ENCODE measurements at places on chromosomes 1 and 21. TPM values are rescaled to one million over a fixed set of nuclear protein-coding genes. Genes with fewer than 3 reads are reported as not detected.

Gene OR2T29
- not detected for total RNA-seq

- DNase-seq: no peak
Measured at GRCh38 chr21:42622284-42622683, 31.1 kb upstream of the PDE9A start.

DNA sequence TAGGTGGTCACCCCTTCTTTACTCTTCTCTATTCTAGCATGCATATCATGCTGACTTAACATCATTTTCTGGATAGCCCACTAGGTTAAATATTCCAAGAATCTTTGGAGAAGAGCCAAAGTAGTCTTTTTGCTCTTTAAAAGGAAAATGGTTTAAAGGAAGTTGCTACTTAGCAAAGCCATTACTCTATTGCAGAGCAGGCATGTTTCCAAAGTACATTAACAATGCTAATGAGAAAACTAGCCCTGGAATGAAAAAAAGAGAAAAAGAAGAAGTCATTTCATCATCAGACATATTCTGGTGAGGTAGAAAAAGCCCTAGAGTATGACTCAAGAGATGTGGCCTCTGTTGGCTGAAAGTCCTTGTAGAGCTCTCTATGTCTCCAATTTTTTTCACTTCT lies 74.0 kb downstream of the NUF2 start:
- no peak for DNase-seq

DNA sequence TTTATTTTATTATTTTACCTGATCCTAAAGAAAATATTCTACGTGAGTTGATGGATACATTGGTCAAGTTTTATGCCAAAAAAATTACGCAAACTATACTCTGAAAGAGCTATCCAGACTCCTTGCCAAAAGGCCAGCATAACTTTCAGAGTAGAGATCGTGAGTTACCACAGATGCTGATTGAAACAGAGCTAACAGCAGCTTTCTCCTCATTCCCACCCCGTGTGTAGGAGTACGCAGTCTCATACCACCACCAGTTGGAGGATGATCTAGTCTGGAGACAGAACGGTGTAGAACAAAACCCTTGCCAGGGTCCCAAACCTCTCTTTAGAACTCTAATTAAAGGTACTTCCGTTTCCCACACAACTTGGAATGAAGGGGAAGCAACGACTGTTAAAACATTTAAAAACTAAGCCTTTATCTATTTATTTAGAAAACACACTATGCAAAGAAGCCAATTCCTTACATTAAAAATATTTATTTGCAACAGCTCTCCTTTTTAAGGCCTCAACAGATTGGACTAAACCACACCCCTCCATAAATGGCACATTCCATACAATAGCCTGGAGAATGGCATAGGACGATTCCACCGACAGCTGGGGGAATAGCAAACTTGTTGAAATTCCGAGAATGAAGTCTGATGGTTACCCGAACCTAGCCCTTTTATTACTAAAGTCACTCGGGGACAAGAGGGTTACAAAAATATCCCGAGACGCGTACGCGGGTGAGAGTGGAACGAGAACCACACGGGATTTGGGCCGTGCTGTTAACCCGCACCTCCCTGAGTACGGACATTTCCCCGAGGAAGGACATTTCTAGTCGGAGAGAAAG lies 1.4 kb downstream of the NUCKS1 start:
- DNase-seq: no peak

DNA sequence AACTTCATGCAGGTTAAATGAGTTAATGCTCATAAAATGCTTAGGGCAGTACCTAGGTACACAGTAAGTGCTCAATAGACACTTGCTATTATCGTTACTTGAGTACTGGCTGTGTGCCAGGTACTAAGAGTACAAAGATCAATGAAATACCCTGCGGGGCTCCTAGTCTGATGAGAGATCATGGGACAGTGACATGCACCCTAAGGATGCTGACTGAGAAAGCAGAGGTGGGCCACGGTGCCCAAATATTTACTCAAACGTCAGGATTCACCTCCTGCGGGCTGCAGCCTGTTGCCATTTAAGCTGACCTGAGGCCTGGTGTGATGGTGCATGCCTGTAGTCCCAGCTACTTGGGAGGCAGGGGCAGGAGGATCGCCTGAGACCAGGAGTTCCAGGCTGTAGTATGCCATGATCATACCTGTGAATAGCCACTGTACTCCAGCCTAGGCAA lies 19.8 kb upstream of the LUZP1 start:
- DNase-seq: no peak

DNA sequence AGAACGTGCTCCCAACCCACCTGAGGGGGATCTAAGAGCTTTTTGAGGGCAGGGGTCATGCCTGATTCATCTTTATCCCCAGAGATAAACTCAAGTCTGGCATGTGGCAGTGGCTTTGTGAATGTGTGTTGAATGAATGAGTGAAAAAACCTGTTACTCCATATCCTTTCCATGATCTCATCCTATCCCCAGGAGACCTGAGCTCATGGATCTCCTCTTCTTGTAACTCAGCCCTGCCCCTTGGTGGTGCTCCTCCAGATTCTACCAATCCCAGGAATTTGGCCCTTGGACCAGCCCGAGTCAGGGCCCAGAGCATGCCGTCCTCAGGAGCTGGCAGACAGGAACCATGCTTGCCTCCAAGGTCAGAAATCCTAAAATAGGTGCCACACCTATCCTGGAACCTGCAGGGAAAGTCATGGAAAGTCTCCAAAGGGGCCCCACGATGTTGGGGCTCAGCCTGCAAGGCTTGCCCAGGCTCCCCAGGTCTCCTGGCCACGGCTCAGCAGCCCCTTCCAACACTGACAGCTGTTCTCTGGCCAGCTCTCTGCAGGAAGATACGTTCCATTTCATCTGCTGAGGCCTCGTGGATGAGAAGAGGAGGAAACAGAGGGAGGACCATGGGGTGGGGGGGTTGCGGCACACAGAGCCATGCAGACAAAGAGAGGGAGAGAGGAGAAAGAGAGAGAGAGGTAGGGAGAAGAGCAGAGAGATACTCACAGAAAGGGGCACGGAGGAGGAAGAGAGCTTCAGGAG lies 214.6 kb downstream of the TRABD2B start:
- DNase-seq: no peak

- no peak for DNase-seq
Measured at GRCh38 chr1:21332554-21333311, 42.5 kb upstream of the ECE1 start.

GRCh38 chr21:25461725-25462124 lies 145.6 kb downstream of the MRPL39 start:
- DNase-seq: no peak

Data from vagina (tissue), 2 donors.